ENCODE measurements at places on chromosomes 4 and X.

DNA sequence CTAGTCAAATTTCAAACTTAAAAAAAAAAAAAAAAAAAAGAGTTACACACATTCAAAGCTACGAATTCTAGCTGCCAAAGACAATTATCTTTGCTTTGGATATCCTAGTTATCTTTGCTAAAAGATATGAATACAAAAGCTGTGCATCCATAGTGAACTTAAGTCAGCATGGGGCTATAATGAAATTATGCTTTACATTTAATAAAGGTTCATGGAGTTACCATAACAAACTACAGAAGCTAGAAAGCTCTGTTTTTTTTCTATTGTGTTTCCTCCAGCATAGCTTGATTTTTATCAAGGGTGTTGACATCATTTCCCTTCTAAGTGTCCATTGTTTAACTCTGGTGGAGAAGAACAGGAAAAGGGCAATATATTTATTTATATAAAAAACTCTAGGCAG lies 234.1 kb downstream of the ANKRD50 start:
- DNase-seq = no peak

- DNase-seq = no peak
Measured at GRCh38 chrX:24575496-24575895, 71.7 kb downstream of the PCYT1B start.

DNA sequence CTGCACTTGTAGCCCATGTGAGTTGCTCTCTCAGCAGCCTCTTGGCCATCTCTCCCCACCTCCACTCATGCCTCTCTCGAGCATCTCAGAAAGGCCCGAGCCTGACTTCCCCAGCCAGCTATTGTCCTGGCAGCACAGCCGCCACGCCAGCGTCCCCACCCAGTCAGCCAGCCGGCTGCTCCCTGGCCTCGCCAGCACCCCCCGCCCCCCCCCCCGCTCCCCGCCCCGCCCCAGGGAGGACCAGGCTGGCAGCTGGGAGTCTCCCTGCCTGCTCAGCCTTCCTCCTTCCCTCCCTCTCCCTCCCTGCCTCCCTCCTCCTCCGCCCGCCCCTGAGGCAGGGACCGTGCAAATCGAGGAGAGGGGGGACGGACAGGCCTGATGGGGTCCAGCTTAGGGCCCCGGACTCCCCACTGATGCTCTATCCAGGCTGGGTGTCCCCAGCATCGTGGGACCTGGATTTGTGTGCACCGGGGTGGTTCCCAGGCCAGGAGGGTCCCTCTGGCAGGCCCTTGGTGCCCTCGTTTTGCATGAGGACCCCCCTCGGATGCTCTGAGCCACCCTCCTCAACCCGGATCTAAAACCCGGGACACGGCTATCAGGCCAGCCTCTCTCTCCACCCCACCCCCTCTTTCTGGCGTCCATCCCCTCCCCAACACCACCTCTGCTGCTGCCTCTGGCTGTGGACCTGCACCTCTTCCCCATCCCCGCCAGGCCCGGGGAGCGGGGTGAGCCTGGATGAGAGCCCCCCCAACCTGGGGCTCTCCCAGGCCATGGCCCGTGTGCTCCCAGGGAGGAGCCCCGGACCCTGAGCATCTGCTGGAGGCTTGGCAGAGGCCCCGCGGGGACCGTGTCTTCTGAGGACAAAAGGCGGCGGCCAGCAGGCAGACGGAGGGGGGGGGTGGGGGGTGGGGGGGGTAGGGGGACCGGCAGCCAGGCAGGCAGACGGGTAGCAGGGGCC lies at the start of gene GPR173:
Gene GPR173 (plus strand): TSS at position 621 of the 958 bp plus-strand sequence. CDS start 27,833 bp downstream, outside the sequence.
- no peak for DNase-seq

GRCh38 chrX:31845003-31845402 lies 773.2 kb upstream of the FTHL17 start:
- no peak for DNase-seq

DNA sequence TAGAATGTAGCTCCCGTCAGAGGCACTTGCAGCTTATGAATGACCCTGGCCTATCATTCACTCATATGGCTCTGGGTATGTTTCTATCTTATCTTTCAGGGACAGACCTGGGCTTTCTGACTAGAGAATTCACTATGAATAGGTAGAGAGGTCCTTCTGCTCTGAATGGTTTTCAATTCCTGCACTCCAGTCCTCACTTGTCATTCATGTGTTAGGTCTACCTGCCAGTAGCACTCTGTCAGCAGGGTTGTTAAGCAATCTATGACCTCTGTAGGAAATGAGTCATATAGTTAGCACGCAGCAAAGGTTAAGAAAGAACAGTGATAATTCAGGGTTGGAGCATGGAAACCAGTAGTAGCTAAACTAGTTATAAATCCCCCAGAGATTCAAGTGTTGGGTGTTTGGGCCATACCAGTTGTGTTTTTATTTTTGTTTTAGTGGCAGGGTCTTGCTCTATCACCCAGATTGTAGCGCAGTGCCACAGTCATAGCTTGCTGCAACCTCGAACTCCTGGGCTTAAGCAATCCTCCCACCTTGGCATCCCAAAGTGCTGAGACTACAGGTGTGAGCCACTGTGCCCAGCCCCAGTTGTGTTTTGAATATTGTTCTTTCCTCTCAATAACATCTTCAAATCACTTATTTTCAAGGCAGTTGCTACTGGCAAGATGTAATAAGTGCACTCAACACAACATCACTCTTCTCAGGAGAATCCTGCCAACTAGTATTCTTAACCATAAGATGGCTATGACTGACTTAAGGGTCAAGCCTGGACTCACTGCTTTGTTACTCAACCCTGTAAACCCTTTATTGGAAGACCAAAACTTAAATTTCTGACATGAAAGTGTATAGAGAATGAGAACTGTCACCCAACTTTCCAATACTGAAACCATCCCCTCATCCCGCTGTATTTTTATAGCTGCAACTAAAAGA lies 25.1 kb downstream of the ARL13A start:
- no peak for DNase-seq

- no peak for DNase-seq
Measured at GRCh38 chr4:57103051-57103450, 7.1 kb downstream of the IGFBP7 start.

All from CD14-positive monocyte (primary cell).